Stimulated activated naive CD8-positive, alpha-beta T cell treated with anti-CD3 and anti-CD28 coated beads, Interleukin-15, Interleukin-2, amounts not matched to agents 100 U/mL and 50 U/mL, for 24 hours (primary cell): ENCODE measurements at places on chromosomes 16 and 17.
A peak's percentile ranks its signal among the peaks of the same experiment; 100 is the strongest.

DNA sequence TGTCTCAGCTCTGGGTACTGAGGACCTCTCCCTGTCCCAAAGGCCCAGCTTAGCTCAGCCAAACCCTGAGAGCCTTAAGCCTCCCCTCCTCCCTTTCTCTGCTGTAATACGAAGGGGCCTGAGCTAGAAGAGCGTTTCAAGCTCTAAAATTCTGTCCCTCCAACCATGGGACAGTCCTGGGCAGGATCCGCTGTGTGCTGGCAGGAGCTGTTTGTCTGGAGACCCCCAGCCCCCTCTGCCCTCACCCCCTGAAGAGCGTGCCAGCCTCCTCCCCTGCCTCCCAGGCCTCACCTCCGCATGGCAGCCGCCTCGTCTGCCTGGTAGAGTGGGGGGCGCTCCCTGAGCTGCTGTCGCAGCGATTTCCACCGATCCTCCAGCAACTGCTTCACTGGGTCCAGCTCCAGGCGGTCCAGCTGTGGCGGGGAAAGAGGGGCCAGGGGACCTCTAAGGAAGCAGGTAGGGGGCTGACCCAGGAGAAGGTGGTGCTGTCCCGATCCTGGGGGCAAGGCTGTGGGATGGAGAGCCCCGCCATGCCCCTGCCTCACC lies 14.7 kb downstream of the UBALD2 start:
- no peak for DNase-seq

GRCh38 chr16:85546585-85547447 lies 66.3 kb upstream of the GSE1 start:
- DNase-seq = no peak

DNA sequence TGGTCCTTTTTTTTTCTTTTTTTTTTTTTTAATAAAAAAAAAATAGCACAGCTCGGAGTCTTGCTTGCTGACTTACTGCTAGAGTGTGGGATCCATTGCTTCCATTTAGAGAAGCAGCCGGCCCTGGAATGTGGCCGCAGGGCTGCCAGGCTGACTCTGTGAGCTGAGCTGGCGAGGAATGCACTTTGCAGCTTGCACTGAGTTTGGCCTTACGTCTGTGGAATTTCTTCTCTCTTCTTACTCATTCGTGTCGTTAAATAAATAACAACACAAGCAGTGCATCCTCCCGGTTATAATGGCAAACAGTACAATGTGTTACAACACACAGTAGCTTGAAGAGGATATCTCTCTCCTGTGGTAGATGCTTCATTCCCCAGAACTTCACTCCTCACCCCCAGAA lies 69.2 kb downstream of the PRKCB start:
- DNase-seq = no peak

DNA sequence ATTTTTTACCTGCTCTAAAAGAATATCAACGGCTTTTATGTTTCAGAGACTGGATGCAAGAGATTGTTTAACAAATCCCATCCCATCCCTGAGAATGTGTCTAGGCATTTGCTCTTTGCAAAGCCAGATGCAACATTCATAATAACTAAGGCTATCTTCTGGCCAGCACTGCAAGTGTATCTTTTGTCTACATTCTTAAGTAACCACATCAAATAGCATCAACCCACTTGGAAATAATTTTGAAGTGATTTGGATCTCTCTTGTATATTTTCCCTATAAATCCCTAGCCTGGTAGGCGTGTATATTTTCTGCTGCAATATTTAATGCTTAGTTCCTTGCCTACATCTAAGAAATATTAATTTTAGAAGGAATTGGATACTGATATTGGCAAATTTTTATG lies 64.3 kb downstream of the PIGL start:
- no peak for DNase-seq

GRCh38 chr16:15498427-15499175 lies 64.2 kb downstream of the BMERB1 start:
- no peak for DNase-seq

DNA sequence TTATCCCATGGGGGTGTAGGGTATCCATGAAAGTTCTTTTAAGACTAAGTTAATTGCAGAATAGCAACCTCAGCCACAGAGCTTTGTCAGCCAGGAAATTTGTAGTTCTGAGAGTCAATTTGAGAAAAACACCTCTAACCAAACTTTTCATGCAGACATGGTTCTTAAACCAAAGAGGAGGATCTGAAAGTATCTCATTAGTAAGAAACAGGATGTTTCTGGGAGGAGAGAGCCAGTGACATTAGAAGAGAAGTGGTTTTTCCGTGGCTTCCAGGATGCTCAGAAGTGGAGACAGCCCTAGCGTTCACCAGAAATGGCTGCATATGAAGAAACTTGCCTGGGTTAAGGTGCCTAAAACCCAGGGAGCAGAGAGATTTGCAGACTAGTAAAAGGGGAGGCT lies 7.9 kb downstream of the GNAO1 start:
- peak; percentile 33 for DNase-seq

DNA sequence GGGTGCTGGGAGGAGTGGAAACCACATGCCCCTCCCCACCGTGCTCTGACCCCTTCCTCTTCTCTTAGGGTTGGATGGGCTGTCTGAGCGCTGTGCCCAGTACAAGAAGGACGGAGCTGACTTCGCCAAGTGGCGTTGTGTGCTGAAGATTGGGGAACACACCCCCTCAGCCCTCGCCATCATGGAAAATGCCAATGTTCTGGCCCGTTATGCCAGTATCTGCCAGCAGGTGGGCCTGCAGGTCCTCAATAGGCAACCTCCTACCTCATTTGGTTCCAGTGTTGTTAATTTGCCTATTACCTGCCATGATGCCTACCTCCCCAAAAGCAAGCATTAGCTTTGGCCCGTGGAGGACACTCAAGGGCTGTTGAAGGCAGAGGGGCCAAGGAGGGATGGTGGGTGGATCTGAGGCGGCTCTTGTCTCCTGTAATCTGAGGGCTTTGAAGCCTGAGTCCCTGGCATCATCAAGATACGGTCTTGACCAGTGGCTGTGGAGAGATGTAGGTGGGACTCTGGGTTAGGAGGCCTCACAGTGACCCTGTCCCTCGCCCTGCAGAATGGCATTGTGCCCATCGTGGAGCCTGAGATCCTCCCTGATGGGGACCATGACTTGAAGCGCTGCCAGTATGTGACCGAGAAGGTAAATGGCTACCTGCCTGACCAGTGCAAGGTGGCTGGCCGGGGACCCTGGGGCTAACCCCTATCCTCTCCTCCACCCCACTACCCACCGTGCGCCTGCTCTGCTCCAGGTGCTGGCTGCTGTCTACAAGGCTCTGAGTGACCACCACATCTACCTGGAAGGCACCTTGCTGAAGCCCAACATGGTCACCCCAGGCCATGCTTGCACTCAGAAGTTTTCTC lies 3.4 kb downstream of the ALDOA start:
- peak; percentile 60 for DNase-seq

DNA sequence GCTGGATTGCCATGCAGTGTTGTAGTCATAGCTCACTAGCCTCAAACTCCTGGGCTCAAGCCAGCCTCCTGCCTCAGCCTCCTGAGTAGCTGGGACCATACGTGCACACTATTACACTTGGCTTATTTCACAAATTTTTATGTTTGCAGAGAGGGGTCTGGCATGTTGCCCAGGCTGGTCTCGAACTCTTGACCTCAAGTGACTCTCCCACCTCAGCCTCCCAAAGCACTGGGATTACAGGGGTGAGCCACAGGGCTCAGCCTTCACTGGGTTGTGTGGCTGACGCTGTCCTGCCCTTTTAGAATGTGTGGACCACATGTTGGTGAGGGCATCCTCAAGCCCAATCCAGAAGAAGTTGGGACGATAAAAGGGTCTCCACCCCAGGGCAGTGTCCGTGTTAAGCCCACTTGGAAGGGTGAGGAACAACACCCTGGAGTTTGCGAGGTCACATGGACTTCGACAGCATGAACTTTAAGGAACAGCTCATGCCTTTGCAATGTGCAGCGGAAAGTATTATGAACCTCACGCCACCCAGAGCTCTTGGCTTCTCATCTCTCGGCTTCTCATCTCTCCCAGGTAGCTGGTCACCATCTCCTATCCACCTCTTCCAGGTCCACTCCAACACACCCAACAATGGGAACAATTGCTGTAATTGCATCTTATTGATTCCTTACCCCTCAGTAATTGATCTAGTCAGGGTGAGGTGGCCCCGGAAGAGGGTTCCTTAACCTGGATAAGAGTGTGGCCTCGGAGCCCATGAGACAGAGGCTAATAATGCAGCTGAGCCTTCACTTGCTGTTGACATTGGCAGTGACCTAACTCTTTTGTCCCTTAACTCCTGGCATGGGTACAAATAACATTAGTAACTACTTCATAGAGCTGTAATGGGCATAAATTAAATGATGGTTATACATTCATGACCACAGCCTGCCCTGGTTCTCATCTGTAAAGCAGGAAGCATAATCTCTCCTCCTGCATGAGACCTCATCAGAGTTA lies 6.7 kb downstream of the FOXL1 start:
- no peak for DNase-seq

DNA sequence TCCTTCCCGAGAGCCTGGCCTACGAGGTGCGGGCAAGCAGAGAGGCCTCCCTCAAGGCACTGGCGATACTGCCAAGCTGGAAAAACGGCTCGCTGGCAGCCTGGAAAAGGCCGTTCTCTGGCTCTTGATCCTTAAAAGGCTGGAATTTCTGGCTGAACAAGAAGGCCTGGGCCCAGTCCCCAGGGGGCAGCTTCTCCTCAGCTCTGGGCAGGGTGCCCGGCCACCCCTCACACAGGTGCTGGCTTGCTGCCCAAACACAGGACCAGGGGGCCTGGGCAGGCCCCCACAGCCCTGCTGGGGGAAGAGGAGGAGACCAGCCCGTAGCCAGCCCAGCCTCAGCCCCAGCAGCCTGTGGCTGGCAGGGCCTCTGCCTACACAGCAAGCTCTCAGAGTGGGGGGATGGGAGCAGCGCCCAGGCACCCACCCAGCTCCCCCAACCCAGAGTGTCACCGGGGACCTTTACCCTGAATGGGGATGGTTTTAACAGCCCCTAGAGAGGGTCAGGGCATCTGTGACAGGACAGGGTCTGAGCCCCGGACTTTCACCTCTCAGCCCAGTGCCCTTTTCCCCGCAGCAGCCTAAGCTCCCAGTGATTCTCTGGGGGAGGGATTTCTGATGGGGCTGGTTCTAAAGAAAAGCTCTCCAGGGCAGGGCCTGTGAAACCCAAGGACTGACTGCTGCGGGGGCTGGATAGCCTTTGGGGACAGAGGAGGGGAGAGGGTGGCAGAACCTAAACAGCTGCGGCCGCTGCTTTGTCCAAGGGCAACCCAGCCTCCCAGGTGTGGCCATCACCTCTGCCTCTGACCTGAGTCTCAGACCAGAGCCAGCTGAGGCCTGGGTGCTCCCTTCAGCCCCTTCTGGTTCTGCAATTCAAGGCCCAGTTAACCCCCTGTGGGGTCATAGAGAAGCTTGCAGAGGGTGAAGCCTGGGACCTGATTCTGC lies 38.6 kb upstream of the TOB1 start:
- no peak for DNase-seq

DNA sequence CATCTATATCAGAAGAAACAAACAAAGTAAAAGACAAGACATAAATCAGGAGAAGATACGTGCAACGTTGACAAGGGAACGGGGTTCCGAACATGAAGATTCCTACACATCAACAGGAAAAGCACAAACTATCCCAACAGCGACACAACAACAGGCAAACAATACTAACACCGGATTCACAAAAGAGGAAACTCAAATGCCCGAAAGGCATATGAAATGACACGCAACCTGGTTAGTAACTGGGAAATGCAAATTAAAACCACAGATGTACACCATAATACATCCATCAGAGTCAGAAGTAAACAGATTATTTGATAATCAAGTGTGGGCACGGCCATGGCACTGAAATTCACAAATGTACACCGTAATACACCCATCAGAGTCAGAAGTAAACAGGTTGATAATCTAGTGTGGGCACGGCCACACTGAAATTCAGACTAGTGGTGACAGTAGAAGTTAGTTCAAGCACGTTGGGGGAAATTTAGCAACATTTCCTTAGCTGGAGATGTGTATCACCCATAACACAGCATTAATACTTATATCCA lies 171.9 kb upstream of the RPH3AL start:
- DNase-seq = no peak

GRCh38 chr17:16975277-16975651 lies 3.3 kb upstream of the TNFRSF13B start:
- DNase-seq = no peak

- DNase-seq = no peak
These were observed 9.3 kb downstream of the ENDOV start for GRCh38 chr17:80424261-80424660.

GRCh38 chr17:48522031-48522653 lies 8.7 kb downstream of the HOXB1 start:
- no peak for DNase-seq

DNA sequence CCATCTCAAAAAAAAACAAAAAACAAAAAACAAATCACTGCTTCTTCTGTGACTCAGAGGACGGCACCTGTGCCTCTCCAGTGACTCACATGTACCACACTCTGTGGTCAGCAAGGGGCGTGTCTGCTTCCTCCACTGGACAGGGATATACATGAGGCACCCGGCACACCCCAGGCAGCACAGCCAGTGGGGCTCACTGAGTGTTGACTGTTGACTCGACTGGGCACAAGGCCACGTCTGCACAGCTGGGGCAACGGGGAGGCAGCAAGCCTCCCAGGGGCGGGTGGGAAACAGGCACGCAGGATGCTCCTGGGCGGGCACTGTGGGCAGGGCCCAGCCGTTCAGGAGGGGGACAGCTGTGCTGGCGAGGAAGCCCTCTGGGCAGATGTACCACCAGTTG lies 64.1 kb downstream of the TIMM22 start:
- DNase-seq = peak; percentile 42

- no peak for DNase-seq
These were observed 377 bp downstream of the USP32 start for GRCh38 chr17:60391471-60392041.

DNA sequence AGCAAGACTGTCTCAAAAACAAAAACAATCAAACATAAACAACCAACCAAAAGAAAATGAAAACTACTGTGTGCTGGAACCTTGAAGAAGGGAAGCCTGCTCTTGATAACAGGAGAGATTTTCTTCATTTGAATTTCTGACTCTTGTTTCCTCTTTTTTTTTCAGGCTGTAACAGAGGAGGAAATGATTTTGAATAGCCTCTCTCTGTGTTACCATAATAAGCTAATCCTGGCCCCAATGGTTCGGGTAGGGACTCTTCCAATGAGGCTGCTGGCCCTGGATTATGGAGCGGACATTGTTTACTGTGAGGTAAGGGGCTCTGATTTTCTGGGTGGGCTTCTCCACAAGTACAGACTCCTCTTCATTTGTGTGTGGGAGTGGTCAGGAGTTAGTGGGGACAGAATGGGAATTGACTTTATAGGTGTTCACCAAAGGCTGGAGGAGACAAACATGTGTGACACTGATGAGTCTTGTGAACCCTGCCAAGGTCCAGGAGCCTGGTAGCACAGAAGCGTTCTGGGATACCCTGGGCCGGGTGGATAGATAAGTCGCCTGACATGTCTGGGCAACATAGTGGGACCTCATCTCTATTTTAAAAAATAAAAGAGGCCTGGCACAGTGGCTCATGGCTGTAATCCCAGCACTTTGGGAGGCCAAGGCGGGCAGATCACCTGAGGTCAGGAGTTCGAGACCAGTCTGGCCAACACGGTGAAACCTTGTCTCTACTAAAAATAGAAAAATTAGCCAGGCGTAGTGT lies 14.9 kb downstream of the DUS2 start:
- DNase-seq = no peak
